ENCODE measurements at places on chromosomes 3 and 15.

DNA sequence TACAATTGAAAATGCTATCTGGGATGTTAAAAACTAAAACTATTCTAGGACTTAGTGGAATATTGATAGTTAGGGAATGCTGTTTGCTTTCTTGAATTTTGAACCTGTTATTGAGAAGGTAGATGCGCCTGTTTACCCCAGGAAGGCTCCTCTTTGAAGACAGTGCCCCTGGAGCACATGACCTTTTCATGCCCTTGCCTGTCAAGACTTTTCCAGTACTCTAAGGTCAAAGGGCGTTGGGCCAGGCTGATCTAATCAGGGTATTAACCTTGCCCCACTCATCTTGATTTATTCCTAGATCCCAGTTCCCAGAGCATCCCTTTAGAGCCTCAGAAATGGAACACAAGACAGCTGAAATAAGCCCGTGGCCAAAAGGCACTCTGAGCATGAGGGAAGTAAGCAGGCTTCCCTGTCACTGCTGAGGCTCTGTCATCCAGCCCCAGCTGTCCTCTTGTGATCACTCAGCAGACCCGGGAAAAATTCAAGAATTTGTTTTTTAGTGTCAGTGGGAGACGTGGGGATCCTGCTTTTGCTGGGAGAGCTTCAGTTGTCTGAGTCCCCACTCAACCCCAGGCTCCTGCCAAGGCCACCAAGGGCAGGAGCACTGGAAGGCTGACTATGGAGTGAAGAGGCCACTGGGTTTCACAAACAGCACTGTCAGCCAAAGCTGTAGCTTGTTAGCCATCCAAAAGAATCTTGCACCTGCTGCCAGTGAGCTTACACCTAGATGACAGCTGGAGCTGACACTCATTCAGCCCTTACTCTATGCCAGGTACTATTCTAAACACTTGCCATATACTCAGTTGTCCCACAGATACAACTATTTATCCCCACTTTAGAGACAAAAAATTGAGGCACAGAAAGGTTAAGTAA is 169.0 kb downstream of the PGPEP1L start:
- DNase-seq: no peak

- DNase-seq: no peak
These were observed 10.2 kb upstream of the ITPKA start for GRCh38 chr15:41483519-41483918.

GRCh38 chr15:85333132-85333831 is 47.1 kb upstream of the AKAP13 start:
- no peak for DNase-seq

DNA sequence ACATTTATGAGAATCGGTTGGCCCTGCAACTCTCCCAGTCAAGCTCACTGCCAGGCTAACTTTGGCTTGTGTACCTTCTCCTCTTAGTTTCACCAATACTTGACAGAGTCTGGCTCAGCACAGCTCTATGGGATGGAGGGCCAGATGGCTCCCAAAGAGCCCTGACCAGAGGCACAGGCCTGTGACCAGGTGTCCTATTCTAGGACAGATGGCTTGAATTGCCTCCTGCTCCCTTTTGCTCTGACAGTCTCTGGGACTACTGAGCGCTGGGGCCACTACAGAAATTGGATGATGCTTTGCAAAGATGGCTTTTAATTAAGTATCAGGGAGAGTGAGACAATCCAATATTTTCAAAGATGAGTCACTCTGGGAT is 10.3 kb upstream of the ARID3B start:
- peak; percentile 29 for DNase-seq

Measured in H9 (cell line).